ENCODE measurements at places on chromosomes 16 and 17.

DNA sequence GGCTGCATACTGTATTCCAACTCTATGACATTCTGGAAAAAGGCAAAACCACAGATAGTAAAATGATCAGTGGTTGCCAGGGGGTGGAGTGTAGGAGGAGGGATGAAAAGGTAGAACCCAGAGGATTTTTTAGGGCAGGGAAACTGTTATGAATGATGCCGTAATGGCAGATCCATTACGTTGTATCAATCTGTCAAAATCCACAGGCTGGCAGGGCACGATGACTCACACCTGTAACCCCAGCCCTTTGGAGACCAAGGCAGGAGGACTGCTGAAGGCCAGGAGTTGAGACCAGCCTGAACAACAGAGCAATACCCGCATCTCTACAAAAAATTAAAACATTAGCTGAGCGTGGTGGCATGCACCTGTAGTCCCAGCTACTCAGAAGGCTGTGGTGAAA lies 91.8 kb downstream of the RMI2 start:
- no peak for DNase-seq

DNA sequence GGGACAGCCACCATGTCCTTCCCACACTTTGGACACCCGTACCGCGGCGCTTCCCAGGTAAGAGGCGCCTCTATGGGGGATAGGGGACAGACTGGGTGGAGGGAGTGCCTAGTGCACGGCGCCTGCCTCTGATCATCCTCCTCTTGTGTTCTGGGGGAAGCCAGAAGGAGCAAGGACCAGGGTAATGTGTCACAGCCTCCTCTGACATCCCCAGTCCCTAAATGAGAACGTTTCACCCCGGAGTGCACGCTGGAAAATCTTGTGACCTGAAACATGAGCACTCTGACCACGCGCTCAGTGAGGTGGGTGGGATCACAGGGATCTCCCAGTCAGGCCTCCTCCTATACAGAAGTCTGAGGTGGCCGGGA lies 1.1 kb downstream of the IRX6 start:
- no peak for DNase-seq

DNA sequence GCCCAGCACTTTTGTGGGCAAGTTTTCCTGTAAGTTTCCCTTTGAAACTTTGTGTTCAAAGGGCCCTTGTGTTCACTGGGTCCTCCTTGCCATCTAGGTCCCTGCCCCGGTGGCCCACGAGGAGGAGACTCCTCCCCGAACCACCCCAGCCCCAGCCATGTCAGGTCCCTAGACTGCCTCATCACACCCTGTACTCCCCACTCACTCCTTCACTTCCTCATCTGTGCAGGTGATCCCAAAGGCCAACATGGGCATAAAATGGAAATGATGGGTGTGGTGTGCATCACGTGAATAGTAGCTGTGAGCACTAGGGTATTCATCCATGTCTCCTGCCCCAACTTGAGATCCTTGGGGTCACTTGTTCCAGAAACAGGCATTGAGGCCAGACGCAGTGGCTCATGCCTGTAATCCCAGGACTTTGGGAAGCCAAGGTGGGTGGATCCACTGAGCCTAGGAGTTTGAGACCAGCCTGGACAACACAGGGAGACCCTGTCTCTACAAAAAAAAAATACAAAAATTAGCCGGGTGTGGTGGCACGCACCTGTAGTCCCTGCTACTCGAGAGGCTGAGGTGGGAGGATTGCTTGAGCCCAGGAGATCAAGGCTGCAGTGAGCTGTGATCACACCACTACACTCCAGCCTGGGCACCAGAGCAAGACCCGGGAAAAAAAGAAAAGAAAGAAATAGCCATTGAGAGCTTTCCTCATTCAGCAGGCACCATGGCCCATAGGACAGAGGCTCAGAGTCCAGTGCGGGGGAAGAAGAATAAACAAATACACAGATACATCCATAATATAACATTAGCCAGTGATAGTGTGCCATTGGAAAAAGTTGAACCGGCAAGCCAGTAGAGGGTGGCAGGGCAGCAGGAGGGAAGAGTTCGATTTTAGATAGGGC lies 74.5 kb downstream of the KATNIP start:
- DNase-seq = no peak

GRCh38 chr17:1583556-1583955 lies 21.0 kb upstream of the PITPNA start:
- no peak for DNase-seq

GRCh38 chr17:42305543-42306384 lies 17.5 kb downstream of the STAT5A start:
- DNase-seq = no peak

DNA sequence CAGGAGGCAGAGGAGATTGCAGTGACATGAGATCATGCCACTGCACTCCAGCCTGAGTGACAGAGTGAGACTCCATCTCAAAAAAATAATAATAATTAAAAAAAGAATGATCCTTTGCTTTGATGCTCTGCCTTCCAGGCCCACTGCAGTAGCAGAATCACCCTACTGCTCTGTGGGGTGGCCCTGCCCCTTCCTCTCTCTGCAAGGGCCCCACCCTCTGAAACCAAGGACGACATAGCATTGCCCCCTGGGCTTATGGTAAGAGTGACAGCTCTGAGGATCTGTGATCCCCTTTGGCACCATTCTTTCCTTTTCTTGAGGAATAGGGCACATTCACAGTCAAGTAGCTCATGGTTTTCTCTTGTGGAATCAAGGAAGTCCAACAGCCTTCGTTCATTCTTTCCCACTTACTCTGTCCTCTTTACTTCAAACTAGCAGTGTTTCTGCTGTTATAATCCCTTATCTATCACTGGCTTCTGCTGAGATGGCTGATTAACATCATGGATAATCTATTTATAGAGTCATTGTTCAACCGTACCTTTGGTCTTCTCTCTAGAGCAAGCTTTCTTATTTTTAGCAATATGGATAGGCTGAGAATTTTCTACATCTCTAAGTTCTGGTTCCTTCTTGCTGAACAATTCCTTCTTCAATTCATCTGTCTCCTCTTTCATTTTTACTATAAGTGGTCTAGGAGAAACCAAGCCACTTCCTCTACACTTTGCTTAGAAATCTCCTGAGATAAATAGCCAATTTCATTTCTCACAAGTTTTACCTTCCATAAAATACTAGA lies 14.1 kb downstream of the RAD51C start:
- DNase-seq = no peak

GRCh38 chr17:74992223-74992622 lies 4.8 kb downstream of the CDR2L start:
- no peak for DNase-seq

DNA sequence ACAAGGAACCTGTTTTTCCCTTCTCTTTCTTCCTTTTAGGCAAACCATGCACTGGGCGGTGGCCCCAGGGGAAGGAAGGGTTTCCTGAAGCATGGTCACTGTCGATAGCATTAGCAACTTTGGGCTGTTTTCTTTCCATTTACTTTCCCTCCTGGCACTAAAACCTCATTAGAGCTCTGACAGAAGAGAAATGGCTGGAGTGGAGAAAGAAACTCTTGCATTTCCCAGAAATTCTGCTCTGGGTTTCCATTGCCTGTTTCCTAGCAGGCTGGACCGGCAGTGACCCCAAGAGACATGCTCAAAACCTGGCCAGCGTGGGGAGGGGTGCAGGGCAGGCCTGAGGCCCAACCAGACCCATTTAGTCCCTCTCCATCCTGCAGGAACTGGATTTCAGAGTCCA lies 230.7 kb upstream of the CCL2 start:
- DNase-seq = no peak

DNA sequence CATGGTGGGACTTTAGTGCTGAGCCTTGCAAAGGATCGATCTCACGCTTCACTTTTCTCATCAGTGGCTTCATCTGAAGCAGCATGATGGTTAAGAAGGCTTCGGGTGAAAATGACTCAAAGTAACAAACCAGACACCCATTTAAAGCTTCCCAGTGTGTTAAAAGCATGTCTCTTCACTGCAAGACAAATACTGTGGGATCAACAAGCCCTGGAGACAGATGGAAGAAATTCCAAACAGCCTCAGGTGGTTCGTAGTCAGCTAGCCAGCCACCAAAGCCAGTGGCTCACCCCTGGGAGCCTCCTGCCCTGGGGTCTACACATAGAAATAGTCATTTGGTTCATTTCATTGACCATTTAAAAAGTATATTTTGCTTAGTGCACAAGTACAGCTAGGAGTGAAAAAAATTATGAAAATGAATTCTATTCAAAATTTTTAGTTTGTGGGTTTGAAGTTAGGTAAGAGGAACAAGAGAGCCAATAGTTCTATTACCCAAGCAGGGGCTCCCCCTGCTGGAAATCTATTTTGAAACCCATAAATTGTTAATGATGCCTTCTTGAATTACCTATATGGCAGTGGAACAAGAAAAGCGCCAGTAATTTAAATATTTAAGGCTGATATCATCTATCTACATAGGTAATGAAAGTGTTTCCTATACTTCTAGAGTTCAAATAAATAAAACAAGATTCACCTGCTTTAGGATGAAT lies 51.6 kb downstream of the PMP22 start:
- DNase-seq = no peak

- no peak for DNase-seq
Observed at GRCh38 chr17:9181640-9182039, 160.3 kb downstream of the NTN1 start.

- no peak for DNase-seq
Observed at GRCh38 chr16:89572073-89572484, 3.5 kb upstream of the CPNE7 start.

DNA sequence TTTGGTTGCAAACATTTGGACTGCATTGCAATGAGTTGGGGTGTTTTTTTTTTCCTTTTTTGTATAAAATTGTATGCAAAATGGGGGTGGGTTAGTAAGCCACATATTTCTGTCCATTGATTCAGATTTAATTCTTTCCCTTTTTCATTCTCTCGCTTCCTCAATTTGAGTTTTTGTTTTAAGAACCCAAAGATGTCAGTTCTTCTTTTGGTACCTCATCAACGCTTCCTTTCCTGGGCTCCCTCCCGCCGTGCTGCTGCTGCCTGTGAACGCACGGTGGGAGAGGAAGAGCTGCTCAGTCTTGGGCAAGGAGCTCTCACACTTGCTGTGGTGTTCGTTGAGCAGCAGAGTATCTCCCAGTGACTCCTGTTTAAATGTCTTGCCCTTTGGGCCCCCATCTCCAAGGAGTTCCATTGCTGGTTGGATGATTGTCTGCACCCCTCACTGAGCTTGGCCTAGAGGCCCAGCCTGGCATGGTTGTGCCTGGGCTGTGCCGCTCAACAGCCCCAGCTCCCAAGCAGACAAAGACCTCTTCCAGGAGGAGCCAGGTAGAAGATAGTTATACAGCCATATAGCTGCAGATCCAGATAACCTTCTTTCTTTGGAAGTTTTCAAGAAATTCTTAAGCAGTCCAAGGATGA lies 13.6 kb downstream of the UBFD1 start:
- DNase-seq = no peak

DNA sequence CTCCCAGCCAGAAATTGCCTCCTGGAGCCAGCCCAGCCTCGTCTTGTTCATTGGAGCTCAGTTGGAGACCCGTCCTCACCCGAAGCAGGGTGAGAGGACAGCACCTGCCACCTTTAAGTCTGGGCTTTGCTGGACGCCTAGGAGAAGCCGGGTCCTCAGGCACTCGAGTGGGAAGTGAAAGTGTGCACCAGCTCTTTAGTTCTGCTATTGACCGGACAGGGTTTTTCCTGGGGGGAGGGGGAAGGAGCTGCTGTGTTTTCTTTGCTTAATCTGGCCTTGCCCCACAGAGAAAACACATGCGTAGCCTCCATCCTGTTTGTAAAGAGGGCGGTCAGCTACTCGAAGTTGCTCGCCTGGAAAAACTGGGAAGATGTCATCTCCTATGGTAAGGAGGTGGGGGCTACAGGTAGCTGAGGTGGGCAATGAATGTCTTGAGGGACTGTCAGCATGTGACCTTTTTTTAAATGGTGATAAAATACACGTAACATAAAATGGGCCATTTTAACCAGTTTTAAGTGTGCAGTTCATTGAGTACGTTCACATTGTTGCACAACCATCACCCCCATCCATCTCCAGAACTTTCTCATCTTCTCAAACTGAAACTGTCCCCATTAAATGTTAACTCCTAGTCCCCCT lies 34.4 kb downstream of the CMIP start:
- no peak for DNase-seq

- no peak for DNase-seq
Observed at GRCh38 chr17:38550661-38551060, 55.1 kb downstream of the SRCIN1 start.

GRCh38 chr17:75407655-75408352 lies 2.3 kb upstream of the GRB2 start:
- DNase-seq = no peak

DNA sequence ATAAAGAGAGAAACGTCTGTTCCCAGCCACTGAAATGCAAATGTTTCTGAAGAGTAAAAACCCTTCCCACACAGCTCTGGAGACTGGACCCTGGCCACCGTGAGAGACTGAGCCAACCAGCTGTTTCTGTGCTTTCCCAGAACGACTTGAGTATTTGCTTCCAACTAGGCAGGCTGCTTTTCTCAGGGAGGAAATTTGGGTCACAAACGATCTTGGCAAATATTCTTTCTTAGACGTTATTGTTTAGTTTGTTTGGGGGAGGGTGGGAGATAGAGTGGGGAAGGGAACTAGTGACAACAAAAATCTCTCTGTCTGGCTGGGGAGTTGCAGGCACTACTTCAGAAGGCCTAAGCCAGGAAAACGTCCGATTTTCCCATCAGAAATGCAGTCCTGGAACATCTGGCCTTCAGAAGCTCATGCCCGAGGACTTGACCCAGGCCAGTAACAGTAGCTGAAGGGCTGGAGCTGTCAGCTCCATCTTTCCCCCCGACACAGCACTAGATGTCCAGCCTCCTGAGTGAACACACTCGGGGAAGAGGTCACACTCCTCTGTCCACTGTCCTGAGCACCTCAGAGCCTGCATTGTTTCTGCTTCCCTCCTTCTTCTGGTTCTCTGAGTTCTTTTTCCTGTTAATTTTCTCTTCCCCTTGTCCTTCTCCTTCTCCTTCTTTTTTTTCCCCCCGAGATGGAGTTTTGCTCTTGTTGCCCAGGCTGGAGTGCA lies 4.0 kb downstream of the CCDC92B start:
- DNase-seq = no peak

- DNase-seq = no peak
Observed at GRCh38 chr16:11736903-11737302, 5.8 kb downstream of the TXNDC11 start.

DNA sequence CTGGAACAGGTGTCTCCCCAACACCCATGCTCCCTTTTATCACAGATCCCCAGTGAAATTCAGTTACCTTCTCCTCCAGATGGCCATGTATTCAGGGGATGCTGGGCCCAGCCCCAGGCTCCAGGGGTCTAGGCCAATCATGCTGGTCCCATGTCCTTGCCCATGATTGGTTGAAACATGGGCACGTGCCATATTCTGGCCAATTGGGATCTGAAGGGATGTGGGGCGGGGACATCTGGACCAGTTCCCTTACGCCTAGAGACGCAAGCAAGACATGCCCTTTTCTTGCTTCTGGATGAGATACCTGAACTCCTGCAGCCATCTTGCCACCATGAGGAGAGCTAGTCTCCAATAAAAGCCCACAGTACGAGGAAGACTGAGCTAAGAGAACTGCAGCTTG lies 31.0 kb upstream of the ST6GALNAC1 start:
- no peak for DNase-seq

DNA sequence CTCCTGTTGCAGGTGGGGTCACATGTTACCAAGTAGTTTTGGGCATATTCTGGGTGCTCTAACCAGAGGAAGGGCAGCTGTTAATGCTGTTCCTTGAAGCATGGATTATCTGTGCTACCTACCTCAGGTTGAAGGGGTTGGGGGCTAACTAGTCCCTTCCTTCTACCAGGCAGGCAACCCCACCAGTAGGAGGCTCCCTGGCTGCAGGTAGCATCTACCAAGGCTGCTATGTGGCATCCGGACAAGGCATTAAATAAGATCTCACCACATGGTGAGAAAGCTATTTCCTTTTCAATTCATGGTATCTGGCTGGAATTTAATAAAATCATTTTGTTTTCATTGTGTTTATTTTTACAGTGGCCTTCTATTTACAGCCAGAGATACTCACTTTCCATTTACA lies 62.5 kb downstream of the CACNG3 start:
- no peak for DNase-seq

Measured in stimulated activated CD4-positive, alpha-beta T cell treated with anti-CD3 and anti-CD28 coated beads, Interleukin-12 subunit alpha, Interleukin-12 subunit beta, amount 100 ng/mL, for 4 hours (primary cell).